ENCODE measurements at places on chromosomes 7 and 10. TPM values are rescaled to one million over a fixed set of nuclear protein-coding genes. Genes with fewer than 3 reads are reported as not detected.

Gene PNLIP
- total RNA-seq, result not detected

Gene KLF14
- not detected for total RNA-seq

Gene HOXA1
- 2.6 TPM for total RNA-seq

Gene ABCF2
- 25.3 TPM for total RNA-seq

Gene PNLIPRP3
- 53.9 TPM for total RNA-seq

Gene SERPINE1
- 6.7 TPM for total RNA-seq

Gene VAX1
- total RNA-seq, result not detected

Gene CFAP46
- 0.11 TPM for total RNA-seq

Gene EVX1
- total RNA-seq, result not detected

Gene BICC1
- total RNA-seq, result 6.9 TPM

Gene LIMK1
- 12.8 TPM for total RNA-seq

Gene COBL
- total RNA-seq, result 50.2 TPM

Gene NCF1
- not detected for total RNA-seq

Gene ANKRD61
- total RNA-seq, result not detected

Gene PPP1R9A
- total RNA-seq, result 3.7 TPM

- H3K4me3 ChIP-seq, result no peak overlapping the region
- DNase-seq, result no peak
- no peak overlapping the region for H3K27ac ChIP-seq
- no peaks in the 10 kb centered on the region for H3K4me1 ChIP-seq
These were observed 512.0 kb downstream of the PTPRN2 start for GRCh38 chr7:158075633-158076001.

GRCh38 chr10:101018600-101019439 is 12.1 kb downstream of the PDZD7 start:
- peak; percentile 90 for DNase-seq
- peaks cover 10% of the 10 kb centered on the region for H3K27me3 ChIP-seq
- no peaks in the 10 kb centered on the region for H3K36me3 ChIP-seq
- H3K27ac ChIP-seq, result no peak overlapping the region
- no peak overlapping the region for H3K4me3 ChIP-seq

- no peak overlapping the region for H3K27ac ChIP-seq
- no peaks in the 10 kb centered on the region for H3K4me1 ChIP-seq
These were observed 55.3 kb downstream of the TCAF1 start for GRCh38 chr7:143846692-143847091.

DNA sequence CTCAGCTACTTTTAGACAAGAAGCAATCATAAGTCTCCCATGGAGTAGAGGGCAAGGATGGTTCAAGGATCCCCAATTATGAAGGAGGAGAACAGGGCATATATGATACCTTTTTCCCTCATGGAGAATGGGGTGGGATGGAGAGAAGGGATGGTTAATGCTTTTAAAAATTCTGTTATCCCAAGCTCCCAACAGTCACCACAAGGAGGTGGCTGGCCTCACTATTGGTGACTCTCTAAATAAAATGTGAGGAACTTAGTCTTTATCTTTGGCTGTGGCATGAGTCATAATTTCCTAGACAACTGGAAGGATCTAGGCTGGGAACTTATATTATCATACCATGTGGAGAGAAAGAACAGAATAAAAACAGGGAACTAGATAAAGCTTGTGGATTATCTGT is 297.0 kb downstream of the PHTF2 start:
- no peak for DNase-seq
- H3K27me3 ChIP-seq, result no peaks in the 10 kb centered on the region
- no peaks in the 10 kb centered on the region for H3K36me3 ChIP-seq
- H3K4me3 ChIP-seq, result no peak overlapping the region
- H3K27ac ChIP-seq, result no peak overlapping the region

- H3K4me3 ChIP-seq, result no peak overlapping the region
- H3K4me1 ChIP-seq, result no peaks in the 10 kb centered on the region
- H3K36me3 ChIP-seq, result peaks cover 16% of the 10 kb centered on the region
- H3K27me3 ChIP-seq, result no peaks in the 10 kb centered on the region
- no peak overlapping the region for H3K27ac ChIP-seq
These were observed 41.5 kb downstream of the MINPP1 start for GRCh38 chr10:87546210-87546609.

DNA sequence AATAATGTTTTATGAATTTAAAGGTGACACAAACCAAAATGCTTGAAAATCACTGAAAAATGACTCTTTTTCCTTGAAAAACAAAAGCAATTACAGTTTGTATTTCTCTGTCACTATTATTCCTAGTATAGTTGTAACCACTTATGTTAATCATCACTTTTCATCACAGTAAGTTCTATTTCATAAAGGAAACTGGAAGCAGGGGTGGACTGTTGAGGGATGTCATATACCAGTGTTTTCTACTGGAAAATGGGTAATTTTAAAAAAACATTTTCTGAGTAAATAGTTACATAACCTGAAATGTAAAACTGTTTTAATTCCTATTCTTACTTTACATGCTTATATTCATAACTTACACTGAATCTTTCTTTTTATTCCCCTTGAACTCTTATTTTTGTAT is 32.2 kb upstream of the SFMBT2 start:
- no peak overlapping the region for H3K4me3 ChIP-seq
- H3K36me3 ChIP-seq, result no peaks in the 10 kb centered on the region
- no peaks in the 10 kb centered on the region for H3K4me1 ChIP-seq
- H3K27ac ChIP-seq, result no peak overlapping the region
- DNase-seq, result no peak

- peaks cover 18% of the 10 kb centered on the region for H3K36me3 ChIP-seq
- peaks cover 8% of the 10 kb centered on the region for H3K4me1 ChIP-seq
- H3K4me3 ChIP-seq, result no peak overlapping the region
- H3K27ac ChIP-seq, result no peak overlapping the region
- no peaks in the 10 kb centered on the region for H3K27me3 ChIP-seq
- DNase-seq, result no peak
These were observed 53.0 kb downstream of the C1GALT1 start for GRCh38 chr7:7235347-7235746.

DNA sequence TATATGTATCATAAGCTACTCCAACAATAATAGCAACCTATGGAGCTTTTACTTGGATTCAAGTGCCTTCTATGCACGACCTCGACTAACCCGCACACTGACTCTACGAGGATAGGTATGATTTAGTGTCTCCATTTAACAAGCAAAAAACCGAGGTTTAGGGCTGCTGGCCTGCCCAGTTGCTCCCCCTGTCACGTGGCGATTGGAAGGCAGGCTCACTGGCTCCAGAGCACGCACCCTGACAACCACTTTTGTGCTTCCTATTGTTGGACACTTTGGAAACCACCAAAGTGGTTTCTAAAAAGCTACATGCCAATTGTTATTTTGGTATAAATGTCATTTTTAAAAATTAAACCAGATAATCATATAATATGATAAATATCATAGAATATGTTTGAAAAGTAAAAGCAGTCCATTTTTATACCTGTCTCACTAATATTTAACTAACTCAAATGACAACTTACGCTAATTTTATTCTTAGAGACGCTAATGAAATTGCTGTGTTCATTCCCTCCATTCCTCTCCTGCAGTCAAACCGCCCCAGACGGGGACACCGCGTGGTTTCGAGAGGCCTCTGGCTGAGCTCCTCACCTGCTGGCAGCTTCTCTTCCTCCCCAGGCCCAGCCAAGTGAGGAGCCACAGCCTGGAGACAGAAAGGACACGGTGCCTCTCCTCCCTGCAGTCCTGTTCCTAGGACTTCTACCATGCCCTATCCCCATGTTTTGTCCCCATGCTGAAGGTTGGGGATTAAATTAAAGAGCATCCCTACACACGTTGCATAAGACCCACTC is 22.2 kb upstream of the RHEB start:
- no peaks in the 10 kb centered on the region for H3K36me3 ChIP-seq
- H3K4me1 ChIP-seq, result peaks cover 13% of the 10 kb centered on the region
- DNase-seq, result no peak
- no peak overlapping the region for H3K4me3 ChIP-seq

DNA sequence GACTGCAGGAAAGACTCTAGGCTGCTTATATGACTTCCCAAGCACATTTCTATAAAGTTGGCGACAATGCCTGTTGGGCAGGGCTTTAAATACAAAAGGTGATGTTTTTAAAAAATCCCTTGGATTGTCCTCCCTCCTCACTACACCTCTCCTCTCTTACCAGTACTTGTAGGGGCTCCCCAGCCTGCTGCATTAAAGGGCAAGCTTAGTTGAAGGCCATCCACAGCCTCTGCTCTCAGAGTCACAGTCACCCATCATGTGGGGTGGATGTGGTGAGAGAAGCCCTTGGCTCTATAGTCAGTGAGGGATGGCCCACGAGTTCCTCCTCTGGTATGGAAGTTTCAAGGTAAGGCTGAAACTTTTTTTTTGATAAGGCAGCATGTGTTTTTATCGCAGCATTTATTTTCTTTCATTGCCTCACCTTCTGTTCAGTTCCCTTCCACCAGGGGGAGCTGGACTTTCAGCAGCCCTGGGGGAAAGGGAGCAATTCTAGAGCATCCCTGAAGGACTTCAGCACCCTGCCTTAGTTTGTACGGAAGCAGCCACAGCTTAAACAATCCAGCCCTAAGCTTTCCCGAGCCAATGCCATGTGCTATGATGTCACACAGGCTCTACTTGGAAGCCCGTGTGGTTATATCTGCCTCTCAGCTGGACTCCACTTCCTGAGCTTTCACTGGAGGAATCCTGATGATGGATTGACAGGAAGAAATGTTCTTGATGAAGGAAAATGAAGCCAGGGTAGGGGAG is 131.9 kb downstream of the CALCR start:
- H3K36me3 ChIP-seq, result no peaks in the 10 kb centered on the region
- no peaks in the 10 kb centered on the region for H3K27me3 ChIP-seq
- H3K4me3 ChIP-seq, result no peak overlapping the region
- DNase-seq, result no peak

GRCh38 chr7:72924386-72924732 is 536 bp upstream of the POM121 start:
- DNase-seq, result no peak
- H3K4me3 ChIP-seq, result peak overlapping the region; percentile 92
- H3K27me3 ChIP-seq, result no peaks in the 10 kb centered on the region
- H3K4me1 ChIP-seq, result peaks cover 21% of the 10 kb centered on the region
- H3K36me3 ChIP-seq, result peaks cover 32% of the 10 kb centered on the region
- H3K27ac ChIP-seq, result peak overlapping the region; percentile 95

GRCh38 chr10:24444337-24444736 is 235.4 kb downstream of the KIAA1217 start:
- no peak for DNase-seq
- H3K4me1 ChIP-seq, result peaks cover 16% of the 10 kb centered on the region
- peaks cover 11% of the 10 kb centered on the region for H3K36me3 ChIP-seq
- H3K27me3 ChIP-seq, result no peaks in the 10 kb centered on the region

GRCh38 chr10:5411941-5412276 is 448 bp upstream of the NET1 start:
- H3K4me3 ChIP-seq, result peak overlapping the region; percentile 78
- peaks cover 17% of the 10 kb centered on the region for H3K4me1 ChIP-seq
- no peak for DNase-seq
- H3K27me3 ChIP-seq, result no peaks in the 10 kb centered on the region
- peak overlapping the region; percentile 89 for H3K27ac ChIP-seq
- H3K36me3 ChIP-seq, result no peaks in the 10 kb centered on the region

GRCh38 chr10:122279725-122280141 is 8.6 kb downstream of the BTBD16 start:
- DNase-seq, result no peak
- H3K36me3 ChIP-seq, result no peaks in the 10 kb centered on the region
- H3K4me1 ChIP-seq, result no peaks in the 10 kb centered on the region
- H3K27me3 ChIP-seq, result no peaks in the 10 kb centered on the region
- no peak overlapping the region for H3K27ac ChIP-seq
- H3K4me3 ChIP-seq, result no peak overlapping the region

GRCh38 chr7:13414181-13414580 is 575.3 kb downstream of the ETV1 start:
- no peaks in the 10 kb centered on the region for H3K4me1 ChIP-seq
- H3K36me3 ChIP-seq, result no peaks in the 10 kb centered on the region
- no peak overlapping the region for H3K4me3 ChIP-seq
- DNase-seq, result no peak
- no peak overlapping the region for H3K27ac ChIP-seq

Data from suprapubic skin (tissue), 4 donors.